ENCODE measurements at places on chromosomes 6 and 20. TPM values are rescaled to one million over a fixed set of nuclear protein-coding genes. Genes with fewer than 3 reads are reported as not detected.

DNA sequence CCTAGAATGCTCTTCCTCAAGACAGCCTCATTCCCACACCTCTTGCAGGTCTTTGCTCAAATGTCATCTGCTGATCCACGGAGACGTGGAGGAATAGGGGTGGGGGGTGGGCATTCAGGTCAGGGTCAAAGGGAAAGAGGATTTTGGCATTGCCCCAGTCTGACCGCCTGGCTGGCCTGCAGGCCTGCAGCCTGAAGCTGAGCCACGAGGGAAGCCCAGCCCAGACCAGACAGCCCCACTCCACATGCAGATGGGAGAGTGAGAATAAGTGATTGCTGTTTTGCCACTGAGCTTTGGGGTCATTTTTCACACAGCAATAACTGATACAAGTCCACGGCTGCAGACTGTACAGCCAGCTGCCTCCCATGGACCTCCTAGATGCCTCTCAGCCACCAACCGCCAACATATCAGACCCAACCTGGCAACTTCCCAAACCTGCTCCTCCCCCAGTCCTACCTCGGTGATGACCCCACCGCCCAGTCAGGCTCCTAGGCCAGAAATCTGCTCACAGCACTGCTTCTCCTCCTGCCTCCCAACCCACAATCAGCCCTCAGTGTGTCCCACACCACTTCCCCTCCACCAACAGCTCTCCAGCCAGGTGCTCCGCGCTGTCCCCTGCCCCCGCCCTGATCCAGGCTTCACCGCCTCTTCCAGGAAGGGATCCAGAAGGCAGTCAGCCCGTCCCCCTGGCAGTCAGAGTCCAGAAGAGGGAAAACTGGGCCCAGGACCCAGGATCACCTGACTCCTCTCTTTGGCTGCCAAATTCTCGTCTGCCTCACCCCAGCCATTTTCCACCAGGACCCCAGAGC lies 14.0 kb downstream of the KIAA1755 start:
- no peak for DNase-seq

- DNase-seq = no peak
Observed at GRCh38 chr20:52082612-52083011, 109.0 kb downstream of the ZFP64 start.

- no peak for DNase-seq
Observed at GRCh38 chr6:167496707-167497106, 171.8 kb downstream of the TTLL2 start.

DNA sequence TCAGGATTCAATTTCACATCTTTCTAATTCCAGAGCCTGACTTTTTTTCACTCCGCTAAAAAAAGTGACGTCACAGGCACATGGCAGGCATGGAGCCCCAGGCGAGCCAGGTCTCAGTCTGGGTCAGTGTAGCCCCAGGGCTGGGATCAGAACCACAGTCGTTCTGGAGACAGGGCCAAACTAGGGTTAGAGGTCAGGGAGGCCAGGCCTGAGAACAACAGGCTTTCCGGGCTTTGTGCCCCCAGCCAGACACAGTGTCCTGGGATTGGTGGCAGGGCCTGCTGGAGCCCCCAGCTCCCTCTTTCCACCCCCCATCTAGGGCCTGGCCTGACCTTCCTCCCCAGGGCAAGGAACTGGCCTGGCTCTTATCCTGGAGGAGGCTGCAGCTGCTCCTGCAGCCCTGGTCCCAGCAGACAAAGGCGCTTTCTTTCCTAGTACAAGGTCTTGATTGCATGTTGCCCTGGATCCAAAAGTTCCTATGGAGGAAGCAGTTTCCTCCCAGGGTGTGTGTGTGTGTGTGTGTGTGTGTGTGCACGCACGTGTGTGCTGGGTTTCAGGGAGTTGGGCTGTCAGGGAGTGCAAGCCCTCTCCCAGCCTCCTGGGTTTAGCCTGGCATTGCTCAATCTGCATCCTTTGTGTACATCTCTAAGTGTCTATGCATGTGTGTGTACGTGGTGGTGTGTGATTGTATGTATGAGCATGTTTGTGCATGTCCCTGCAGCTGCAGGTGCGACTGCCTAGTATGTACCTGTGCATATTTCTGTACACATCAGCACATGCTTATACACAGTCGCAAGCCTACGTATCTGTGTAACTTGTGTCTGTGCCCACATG lies 26.5 kb upstream of the EMILIN3 start:
- DNase-seq = no peak

DNA sequence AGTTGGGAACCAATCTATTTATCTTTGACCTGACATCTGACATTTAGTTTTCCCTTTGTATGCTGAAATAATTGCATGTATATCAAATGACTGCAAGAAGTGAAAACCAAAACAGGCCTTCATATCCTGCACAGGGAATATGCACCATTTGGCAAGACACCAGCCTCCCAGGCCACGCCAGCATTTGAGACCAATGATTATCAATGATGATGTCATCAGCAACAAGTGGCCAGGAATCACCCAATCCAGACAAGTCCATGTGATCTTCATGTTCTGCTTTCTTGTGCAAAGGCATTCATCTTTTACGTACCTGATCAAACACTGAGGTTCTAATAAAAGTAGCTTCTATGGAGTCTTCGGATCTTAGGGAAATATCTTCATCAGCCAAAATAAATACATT lies 107.4 kb upstream of the TENT5A start:
- no peak for DNase-seq

DNA sequence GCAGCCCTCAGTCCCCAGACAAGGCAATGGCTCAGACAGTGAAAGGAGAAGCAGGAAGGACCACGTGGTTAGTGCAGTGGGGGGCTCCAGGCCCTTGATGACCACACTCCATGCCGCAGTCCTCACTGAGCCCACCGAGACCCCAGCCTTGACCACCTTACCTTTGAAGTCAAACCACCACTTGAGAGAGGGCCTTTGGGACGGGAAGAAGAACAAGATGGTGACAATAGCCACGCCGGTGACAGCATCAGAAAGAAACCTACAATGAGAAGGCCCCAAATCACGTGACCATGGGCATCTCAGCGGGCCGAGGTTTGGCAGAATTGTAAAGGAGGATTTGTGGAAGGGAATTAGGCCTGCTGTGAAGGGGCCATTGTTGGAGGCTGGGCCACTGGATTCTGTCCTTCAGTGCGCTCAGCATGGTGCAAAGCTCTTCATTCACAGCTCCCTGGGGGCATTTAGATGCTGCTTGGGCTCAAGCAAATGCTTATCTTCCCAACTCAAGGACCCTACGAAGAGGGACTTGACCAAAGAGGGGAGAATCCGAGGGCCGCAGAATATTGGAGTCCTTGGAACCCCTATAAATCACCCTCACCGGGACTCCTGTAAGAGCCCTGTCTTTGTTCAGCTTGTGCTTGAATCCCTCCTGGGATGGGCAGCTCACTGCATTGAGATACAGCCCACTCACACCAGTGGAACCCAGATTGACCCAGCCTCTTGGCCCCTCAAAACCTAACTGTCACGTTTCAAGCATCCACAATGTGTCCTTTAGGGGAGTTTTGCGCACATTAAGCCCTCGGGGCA lies 33.2 kb upstream of the OCSTAMP start:
- no peak for DNase-seq

DNA sequence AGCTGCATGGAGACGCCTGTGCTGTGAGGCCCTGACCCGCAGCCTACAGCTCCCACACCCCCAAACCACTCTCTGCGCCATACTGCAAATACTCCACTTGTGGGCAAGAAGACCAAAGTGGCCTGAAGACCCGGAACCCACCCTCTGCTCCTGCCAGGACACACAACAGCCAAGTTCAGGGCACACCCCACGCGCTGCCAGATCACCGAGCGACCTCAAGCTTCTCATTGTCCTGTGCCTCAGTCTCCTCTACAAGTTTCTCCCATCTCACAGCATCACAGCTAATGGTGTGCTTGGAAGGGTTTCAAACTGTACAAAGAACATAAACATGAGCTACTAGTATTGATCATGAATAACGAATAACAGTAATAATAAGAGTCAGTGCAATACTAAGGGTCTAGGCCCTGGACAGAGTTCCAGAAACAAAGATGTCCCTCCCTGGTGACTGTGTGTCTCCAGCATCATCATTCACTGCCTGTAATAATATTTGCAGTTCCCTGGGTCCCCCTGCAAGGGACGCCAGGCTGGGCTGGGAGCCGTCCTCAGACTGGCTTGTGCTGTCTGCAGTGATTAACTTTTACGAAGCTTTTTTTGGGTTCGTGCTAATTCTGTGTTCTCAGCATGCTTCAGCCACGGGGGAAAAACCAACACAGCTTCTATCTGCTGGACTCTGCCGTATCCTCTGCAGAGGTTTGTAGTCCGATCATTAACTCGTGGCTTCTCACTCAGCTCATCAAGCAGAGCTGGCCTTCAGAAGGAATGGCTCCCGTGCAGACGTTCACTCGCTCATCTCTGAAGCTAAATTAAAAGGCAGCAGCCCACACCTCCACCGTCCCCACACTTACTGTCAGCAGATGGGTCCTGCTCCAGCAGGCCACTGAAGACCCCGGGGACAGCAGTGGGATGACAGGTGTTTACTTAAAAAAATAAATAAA lies 81.6 kb upstream of the MPC1 start:
- DNase-seq = no peak

DNA sequence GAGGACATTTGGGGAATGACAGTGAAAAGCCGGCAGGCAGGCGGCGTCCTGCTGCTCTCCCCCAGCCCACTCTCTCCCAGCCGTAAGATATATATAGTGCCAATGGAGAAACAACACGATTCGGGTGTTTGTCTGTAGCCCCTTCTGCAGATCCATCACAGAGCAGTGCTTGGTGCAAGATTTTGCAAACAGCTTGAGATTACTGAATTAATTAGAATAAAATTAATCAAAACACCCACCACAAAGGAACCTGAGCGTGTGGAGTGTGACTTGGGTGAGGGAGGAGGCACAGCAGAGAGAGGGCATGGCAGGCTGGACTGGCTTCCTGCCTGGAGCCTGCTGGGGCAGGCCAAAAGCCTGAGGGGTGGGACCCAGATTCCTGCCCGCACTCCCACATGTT lies 28.8 kb upstream of the CCDC167 start:
- DNase-seq = no peak

GRCh38 chr20:19264191-19264590 lies 51.7 kb downstream of the SLC24A3 start:
- DNase-seq = no peak

DNA sequence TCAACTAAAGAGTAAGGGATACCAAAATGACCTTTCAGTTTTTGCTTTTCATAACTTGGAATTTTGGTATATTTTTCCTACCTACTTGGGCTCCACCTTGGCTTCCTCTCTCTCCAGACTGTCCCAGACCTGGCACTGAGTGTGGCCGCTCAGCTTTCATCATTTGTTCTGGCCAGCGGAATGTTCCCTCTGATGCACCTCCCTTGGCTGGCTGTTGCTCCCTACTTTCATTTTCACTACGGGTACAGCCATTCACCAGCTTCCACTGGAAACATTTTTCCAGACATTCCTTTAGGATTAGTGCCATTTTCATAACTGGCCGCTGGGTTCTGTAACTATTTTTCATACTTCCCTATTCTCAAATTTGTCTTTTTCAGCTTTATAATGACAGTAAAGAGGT lies 487.4 kb downstream of the TENT5A start:
- DNase-seq = no peak

DNA sequence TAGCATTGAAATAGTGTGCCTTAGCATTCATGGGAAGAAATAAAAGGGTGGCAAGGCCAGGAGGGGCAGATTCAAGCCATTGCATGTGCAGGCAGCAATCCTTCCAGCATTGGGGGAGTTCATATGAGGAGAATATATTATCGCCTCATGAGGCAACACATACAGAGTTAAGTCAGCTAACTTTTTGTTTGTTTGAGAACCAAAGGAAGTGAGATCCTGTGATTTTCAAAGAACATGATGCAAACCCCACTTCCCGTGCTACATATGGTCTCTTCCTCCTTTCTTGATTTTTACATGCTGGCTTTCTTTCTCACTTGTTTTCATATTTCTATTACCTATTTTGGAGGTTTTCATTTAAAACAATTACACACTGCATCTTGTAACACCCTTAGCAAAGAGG lies 579.7 kb upstream of the ARID1B start:
- DNase-seq = peak; percentile 2

DNA sequence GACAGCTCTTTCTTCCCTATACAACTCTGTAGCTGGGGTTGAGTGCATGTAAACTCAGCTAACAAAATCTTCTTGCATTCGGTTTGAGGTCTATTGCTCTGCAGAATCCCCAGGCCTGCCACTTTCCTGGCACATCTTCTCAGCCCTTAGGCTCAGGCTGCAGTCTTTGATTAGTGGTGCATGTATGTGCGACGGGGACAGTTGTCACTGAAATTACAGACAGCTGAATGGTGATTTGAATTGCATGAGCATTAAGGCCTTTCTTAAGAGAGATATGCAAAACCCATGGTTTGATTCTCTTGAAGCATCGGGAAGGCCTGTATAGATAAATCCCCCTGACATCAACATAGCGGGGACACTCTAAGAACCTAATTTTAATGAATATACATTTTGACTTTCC lies 222.8 kb downstream of the CDH26 start:
- DNase-seq = no peak

GRCh38 chr6:136169394-136170148 lies 80.5 kb downstream of the MTFR2 start:
- DNase-seq = no peak

- DNase-seq = no peak
Observed at GRCh38 chr6:30951907-30952469, 11.2 kb downstream of the MUCL3 start.

GRCh38 chr6:43455531-43456428 lies at the start of gene DLK2:
DLK2 (minus strand) TSS chr6:43455548; CDS start chr6:43454825, 723 bp downstream.
- peak; percentile 24 for DNase-seq

DNA sequence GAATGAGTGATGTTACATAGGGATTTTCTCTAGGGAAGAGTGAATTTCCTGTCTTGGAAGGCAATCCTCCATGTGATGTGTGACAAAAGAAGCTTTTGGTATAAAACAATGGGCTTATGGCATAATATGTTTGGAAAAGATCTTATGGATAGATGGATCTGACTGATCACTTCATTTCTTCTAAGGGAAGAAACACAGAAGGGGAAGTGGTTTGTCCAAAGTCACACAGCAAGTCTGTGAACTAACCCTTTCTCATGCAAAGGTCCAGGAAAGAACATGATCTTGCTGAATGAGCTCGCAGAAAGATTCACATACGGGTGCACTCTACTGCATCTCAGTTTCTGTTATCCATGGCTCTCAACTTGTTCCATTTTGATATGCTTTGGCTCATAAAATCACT lies 575.9 kb upstream of the JAG1 start:
- no peak for DNase-seq

NKX2-2 gene
- not detected for total RNA-seq

TMC2 gene
- total RNA-seq = not detected

TGM3 gene
- not detected for total RNA-seq

FAM83B gene
- not detected for total RNA-seq

RIMS4 gene
- total RNA-seq = not detected

POM121L2 gene
- total RNA-seq = not detected

GLP1R gene
- total RNA-seq = not detected

LRP11 gene
- 37.6 TPM for total RNA-seq

LRRN4 gene
- 0.51 TPM for total RNA-seq

SOD2 gene
- total RNA-seq = 891 TPM

PDYN gene
- not detected for total RNA-seq

PLN gene
- total RNA-seq = not detected

HLA-A gene
- total RNA-seq = 927 TPM

BRPF3 gene
- 11.6 TPM for total RNA-seq

TOX2 gene
- 1.5 TPM for total RNA-seq

PRPF6 gene
- total RNA-seq = 79.6 TPM

TCF21 gene
- total RNA-seq = not detected

SLC13A3 gene
- total RNA-seq = 0.05 TPM

All from dermis blood vessel endothelial cell (primary cell).